ENCODE measurements at places on chromosomes 1 and 21.

GRCh38 chr1:181985936-181986906 is 75.3 kb downstream of the ZNF648 start:
- no peak for DNase-seq

GRCh38 chr1:175839779-175840669 is 96.6 kb upstream of the TNR start:
- peak; percentile 24 for DNase-seq

- DNase-seq, result no peak
Observed at GRCh38 chr21:38422082-38422481, 76.2 kb downstream of the ERG start.

GRCh38 chr1:90340606-90341005 is 345.7 kb downstream of the ZNF326 start:
- DNase-seq, result no peak

- DNase-seq, result no peak
Observed at GRCh38 chr1:242416657-242417056, 107.8 kb downstream of the PLD5 start.

- DNase-seq, result peak; percentile 30
Observed at GRCh38 chr1:174074757-174075156, 52.6 kb upstream of the RC3H1 start.

- DNase-seq, result no peak
Observed at GRCh38 chr1:42260376-42261070, 74.5 kb downstream of the FOXJ3 start.

GRCh38 chr1:229756666-229757065 is 130.6 kb downstream of the URB2 start:
- DNase-seq, result no peak

GRCh38 chr1:844472-845026 is 79.2 kb upstream of the SAMD11 start:
- DNase-seq, result no peak

DNA sequence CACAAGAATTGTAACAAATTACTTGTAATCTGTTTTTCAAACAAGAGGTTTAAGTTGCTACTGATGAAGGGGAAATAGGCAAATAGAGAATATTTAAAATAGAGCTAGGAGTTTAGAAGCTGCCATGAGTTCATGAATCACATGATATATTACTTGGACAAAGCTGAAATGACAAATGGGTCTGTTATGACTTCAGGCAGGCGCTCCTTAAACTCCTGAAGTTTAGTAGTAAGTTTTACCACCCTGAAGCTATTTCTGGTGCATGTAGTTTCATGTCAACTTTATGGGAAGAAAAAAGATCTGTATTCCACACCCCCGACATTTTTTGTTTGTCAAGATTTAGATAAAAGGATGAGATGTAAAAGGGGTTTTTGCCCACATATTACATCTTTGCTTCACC is 58.5 kb downstream of the PLA2G4A start:
- DNase-seq, result no peak

DNA sequence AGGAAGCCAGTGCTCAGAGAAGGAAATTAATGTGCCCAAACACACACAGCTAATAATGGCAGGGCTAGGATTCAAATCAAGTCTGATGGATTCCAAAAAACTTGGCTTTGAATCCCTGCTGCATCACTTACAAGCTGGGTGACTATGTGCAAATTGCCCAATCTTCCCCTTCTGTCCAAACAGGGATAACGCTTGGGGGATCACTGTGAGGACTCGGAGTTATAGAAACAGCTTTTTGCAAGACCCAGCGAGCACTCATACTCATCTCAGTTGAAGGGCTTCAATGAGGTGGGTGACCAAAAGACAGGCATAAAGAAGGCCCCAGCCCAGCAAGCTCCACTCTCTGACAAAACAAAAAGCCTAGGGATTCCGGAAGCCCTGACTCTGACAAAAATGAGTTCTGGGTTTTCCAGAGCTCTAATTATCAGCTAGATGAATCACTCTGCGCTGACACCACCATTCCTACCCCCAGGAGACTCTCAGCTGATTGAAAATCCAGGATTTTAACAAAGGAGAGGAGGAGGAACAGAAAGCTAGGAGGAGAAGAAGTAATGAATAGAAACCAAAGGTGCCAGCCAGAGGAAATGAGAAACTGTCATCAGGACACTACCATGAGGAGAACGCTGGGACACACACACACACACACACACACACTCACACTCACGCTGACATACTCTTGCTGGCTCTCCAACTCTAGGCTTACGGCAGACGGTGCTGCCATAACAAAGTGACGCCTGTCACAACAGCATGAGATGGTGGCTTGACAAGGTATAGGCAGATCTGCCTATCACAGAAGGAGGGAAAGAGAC is 1.6 kb upstream of the STK40 start:
- DNase-seq, result no peak

- DNase-seq, result no peak
Observed at GRCh38 chr1:172478485-172478884, 34.6 kb upstream of the PIGC start.

DNA sequence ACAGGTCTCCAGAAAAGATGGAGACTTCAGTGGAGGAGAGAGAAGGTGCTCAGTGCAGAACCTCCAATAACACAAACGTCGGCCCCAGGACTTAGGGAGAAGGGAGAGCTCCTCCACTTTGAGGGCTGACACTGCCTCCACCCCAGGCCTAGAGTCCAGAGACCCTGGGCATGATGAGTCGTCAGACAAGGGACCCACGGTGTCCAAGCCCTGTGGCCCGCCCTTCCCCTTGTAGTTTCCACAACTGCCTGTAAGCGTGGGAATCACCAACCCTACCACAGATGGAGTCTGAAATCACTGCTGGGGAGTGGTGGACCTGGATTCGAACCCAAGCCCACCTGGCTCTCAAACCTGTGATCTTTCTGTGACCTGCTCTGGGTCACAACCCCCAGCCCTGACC is 281.1 kb downstream of the NPHP4 start:
- no peak for DNase-seq

- DNase-seq, result no peak
Observed at GRCh38 chr1:163538667-163539066, 216.9 kb downstream of the NUF2 start.

DNA sequence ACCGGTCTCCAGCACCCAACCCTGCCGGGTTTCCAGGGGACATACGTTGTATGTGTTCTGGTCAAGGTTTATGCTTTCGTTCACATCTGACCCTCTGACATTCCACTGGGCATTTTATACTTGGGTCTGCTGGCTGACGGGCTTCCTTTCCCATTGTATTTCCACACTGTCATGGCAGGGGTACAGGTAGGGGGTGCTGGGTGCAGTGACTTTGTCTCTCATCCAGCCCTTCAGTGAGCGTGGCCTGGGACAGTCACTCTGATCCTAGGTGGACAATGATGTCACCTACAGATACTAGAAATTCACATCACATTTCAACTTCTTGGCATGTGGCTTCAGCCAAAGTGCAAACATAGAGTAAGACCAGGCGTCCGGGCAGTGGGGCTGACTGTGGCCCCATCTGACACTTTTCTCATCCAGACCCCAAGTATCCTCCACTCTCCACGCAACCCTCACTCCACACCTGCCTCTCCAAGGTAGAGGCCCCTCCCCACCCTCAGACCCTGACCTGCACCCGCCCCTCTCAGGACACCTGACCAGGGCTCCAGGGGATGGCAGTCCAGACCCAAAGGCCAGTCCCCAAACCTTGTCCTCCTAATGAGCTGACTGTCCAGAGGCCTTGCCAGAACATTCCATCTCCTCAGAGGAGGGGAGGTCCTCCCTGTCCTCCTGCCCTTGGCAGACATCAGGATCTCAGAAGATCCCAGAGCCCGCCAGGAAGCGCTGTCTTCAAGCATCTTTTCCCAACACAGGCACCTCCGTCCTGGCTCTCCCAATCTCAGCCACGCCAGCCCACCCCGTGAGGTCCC is 743 bp upstream of the KRTAP10-10 start:
- no peak for DNase-seq

DNA sequence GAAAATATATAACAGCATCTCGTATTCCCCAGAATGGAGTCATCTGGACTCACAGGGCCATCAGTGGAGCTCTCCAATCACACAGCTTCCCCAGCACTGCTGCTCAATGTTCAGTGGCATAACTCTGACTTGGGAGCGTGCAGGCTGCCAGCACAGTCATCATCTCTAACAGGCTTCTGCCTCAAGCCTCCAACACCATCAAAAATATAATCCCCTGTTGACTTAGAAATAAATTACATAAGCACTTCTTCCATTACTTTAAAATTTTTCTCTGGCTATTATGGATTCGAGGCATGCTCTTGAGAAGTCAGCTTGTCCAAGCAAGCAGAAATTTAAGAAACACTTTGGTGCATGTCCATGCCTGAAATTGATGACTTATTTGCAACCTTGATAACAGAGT is 6.2 kb downstream of the DUSP23 start:
- peak; percentile 49 for DNase-seq

GRCh38 chr1:25082216-25082899 is 149.9 kb downstream of the SYF2 start:
- DNase-seq, result no peak

- no peak for DNase-seq
Observed at GRCh38 chr1:61051719-61052394, 30.5 kb upstream of the NFIA start.

DNA sequence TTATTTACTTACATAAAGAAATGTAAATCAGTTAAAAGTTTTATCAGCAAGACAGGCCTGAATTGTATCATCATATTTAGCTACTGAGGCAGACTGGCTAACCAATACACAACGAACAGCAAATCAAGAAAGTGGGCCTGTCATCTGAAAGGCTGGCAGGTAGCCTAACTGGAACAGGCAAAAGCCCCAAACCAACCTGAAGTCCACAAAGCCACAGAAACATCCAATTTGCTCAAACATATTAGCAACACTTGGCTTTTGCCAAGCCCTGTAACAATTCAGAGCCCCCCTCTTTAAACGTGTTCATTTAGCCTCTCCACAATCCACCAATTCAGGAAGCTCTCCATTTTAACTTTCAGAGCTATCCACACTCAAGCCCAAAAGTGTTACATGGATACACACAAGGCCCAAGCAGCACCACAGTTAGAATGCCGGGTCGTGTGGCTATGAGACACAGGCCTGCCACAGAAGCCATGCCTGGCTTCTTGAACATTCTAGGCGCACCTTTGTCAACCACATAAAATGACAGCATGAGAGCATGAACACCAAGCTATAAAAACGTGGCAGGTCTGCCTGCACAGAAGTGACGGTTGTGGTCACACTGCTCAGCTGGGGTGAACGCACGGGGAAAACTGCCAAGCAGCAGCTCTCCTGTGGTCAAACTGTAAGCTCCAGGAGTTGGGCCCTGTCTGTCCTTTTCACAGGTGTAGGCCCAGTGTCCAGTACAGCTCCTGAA is 49.3 kb downstream of the CD34 start:
- DNase-seq, result no peak

GRCh38 chr1:10080523-10080922 is 47.8 kb downstream of the UBE4B start:
- no peak for DNase-seq

GRCh38 chr1:199042193-199042592 is 403.4 kb downstream of the PTPRC start:
- DNase-seq, result no peak

DNA sequence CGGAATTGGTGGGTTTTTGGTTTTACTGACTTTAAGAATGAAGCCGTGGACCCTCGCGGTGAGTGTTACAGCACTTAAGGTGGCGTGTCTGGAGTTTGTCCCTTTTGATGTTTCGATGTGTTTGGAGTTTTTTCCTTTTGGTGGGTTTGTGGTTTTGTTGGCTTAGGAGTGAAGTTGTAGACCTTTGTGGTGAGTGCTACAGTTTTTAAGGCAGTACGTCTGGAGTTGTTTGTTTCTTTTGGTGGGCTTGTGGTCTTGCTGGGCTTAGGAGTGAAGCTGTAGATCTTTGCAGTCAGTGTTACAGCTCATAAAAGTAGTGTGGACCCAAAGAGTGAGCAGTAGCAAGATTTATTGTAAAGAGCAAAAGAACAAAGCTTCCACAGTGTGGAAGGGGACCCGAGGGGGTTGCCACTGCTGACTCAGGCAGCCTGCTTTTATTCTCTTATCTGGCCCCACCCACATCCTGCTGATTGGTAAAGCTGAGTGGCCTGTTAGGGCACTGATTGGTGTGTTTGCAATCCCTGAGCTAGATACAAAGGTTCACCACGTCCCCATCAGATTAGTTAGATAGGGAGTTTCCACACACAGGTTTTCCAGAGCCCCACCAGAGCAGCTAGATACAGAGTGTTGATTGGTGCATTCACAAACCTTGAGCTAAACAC is 20.9 kb downstream of the HENMT1 start:
- no peak for DNase-seq

DNA sequence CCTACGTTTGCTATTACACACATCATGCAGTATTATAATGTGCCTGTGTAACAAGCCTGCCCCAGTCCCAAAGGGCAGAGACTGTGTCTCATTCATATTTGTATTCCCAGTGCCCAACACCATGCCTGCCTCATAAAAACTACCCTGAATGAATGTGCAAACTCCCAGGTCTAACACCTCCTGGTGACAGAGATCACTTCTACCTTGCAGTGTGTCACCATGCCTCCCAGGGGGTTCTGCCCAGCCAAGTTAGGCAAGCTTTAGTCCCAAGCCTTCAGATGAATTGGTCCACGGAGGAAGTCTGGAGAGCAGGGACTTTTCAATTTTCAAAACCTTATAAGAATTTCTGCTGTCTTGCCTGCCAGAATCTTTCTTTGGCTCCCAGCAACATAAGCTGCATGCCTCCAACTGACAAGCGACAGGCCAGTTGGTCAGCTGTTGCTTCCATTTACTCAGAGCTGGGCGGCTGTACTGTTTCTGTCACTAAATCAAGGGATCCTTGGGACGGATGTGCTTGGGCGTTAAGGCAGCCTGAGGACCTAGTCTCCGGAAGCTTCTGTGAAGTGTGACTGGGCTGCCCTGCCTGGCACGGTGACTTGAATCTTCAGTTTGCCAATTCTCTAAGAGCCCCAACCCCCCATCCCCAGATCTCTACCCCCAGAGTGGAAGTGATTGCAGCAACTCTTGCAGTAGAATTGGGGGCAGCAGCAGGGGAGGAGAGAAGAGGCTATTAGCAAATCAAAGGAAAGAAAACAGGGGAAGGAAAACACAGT is 1.2 kb downstream of the RXRG start:
- no peak for DNase-seq

- DNase-seq, result no peak
Observed at GRCh38 chr1:241138248-241138647, 218.8 kb downstream of the RGS7 start.

DNA sequence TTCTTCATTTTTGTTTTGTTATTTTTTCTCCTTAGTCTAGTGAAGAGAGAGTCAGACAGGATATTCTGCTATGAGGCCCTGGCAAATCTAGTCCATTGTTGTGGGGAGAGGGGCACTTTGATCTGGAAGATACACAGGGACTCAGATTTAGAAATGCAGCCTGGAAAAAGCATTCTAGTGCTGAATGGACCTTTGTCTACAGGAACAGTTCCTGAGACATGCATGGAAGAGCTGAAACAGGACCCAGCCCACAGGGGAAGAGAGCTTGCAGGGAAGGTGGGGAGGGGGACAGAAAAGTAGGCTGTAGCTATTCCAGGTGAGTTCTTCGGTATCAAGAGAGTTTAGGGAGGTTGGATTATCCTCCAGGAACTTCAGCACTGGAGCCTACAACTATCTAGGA is 98.5 kb downstream of the AKT3 start:
- no peak for DNase-seq

GRCh38 chr1:191888996-191889622 is 269.2 kb upstream of the RGS18 start:
- DNase-seq, result no peak

GRCh38 chr21:46603228-46603627 is 1.7 kb downstream of the S100B start:
- no peak for DNase-seq

- DNase-seq, result no peak
Observed at GRCh38 chr21:43001316-43001715, 27.0 kb downstream of the PKNOX1 start.

GRCh38 chr1:84504580-84505492 is 1.4 kb upstream of the SPATA1 start:
- peak; percentile 23 for DNase-seq

GRCh38 chr1:180166436-180166800 is 11.7 kb downstream of the QSOX1 start:
- no peak for DNase-seq
